ENCODE measurements at places on chromosomes 7 and 10.

GRCh38 chr10:123156078-123156477 lies 1.9 kb downstream of the BUB3 start:
- DNase-seq = no peak

- no peak for DNase-seq
These were observed 77.8 kb upstream of the ATP6V0A4 start for GRCh38 chr7:138875794-138876193.

- DNase-seq = no peak
These were observed 48.1 kb downstream of the DRGX start for GRCh38 chr10:49347827-49348226.

DNA sequence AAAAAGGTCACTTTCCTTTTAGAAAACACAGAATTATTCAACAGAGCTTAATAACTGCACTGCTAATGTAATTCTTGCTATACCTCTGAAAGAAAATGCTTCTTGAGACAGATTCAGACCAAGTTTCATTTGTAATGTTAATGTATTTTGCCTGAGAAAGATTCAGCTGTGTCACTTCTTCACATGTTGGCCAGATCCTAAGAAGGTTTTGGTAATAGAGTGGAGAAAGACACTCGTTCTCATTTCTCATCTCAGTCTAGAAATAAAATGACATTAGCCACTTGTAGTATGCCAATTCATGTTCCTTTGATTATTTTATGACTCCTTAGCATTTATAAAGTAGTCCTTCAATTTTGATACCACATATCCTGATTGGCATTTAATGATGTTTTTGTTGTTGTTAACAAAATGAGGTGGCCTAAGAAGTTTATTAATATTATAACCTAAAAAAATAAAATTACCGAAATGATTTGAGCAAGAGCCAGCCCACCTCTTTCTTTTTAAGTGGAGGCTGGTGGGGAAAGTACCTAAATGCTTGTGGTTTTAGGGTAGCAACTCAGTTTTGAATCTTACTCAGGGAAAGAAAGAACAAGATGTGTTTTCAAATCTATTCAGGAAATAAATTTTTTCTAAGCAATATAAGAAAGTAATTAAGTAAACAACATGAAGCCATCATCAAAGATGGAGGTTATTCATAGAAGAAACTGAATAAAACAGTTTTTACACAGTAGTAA lies 16.4 kb upstream of the ELAPOR2 start:
- no peak for DNase-seq

DNA sequence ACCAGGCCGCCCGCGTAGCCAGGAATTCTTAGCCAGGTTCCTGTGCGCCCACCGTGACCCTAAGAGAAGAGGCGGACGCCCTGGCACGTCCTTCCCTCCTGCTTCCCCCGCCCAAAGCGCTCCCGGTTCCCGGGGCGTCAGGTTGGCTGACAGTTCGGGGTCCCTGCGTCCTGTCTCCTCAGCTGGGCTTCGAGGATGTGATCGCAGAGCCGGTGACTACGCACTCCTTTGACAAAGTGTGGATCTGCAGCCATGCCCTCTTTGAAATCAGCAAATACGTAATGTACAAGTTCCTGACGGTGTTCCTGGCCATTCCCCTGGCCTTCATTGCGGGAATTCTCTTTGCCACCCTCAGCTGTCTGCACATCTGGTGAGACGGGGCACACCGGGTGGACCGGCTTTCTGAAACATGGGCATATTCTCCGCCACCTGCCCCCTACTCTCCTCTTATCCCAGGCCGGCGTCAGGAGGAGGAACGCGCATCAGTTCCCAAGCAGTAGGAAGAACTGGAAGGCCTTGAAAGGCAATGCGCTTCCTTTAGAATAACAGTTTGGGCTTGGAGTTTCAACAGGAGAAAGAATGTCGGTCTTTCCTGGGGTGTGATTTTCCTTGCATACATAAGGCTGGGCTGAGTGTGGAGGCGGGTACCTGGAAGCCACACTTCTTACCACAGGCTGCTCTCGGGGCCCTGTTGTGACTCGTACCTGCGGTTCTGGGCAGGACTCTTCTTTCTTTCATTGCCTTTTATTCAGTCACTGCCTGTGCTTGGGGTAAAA lies 728 bp downstream of the CAV2 start:
- DNase-seq = peak; percentile 42

GRCh38 chr10:5589011-5589660 lies 64.4 kb downstream of the CALML3 start:
- DNase-seq = no peak

DNA sequence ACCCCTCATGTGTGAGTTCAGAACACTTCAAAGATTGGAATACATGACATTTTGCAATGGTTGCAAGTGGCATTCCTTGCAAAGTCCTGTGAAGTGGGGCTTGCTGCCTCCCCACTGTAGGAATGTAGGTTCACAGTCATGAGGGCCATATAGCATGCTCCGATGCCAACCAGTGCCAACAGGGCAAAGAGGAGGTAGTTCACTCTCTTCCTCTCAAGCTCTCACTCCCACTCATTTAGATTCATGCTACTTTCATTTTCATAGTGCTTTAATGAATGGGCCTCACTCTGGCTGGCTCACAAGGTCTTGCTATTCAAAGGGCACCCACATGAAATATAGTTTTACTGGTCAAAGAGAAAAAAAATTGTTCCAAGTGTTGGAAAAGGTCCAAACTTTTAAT lies 169.9 kb upstream of the AOAH start:
- DNase-seq = no peak

DNA sequence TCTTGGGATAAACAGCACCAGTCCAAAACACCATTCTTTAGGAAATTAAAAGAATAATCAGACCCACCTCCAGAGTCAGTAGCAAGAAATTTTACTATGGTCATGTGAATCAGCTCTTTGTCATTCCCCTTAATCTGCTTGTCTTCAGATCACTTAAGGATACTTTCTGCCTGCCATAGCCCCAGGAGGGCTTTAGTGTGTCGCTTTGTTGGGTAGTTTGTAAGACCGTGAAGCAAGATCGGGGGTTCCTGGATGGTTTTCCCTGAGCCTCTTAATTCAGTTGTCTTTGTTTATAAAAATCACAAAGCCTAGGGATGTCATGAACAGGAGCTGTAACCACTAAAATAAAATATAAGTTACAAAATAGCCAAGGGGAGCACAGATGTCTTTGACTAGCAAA lies 223.6 kb downstream of the RELN start:
- DNase-seq = no peak

DNA sequence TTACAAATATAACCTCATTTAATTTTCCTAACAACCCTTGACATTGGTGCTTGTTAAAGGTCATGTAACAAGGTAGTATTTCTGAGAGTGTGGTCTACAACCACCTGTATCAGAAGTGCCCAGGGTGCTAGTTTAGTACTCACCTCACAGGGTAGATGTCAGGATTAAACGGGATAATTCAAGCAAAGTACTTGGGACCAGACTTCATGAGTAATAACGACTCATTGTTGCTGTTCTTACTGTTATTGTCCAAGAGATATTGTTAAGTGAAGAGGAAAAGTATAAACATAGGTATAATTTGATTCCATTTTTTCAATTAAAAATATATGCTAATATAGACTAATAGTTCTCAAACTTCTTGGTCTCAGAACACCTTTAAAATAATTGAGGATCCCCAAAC lies 179.3 kb downstream of the WNT2 start:
- DNase-seq = no peak

GRCh38 chr10:49837051-49837478 lies 74.9 kb upstream of the OGDHL start:
- peak; percentile 57 for DNase-seq

- no peak for DNase-seq
These were observed 34.0 kb downstream of the DKK1 start for GRCh38 chr10:52348037-52348564.

DNA sequence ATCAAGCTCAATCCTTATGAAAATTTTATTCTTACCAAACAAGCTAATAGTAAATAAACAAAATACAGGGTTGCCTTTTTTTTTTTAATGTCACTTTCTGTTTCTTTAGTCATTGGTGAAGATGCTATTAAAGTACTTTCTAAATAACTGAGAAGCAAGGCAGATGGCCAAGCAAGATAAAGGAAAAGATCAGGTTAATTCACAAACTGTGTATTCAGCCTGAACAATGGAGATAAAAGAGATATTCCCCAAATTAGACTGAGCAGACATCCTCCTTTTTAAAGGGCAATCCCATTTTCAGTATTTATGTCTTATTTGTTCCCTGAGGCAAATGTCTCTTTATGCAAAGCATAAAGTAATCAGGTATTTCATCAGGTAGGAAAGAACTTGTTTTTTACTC lies 23.1 kb upstream of the XRCC2 start:
- DNase-seq = no peak

DNA sequence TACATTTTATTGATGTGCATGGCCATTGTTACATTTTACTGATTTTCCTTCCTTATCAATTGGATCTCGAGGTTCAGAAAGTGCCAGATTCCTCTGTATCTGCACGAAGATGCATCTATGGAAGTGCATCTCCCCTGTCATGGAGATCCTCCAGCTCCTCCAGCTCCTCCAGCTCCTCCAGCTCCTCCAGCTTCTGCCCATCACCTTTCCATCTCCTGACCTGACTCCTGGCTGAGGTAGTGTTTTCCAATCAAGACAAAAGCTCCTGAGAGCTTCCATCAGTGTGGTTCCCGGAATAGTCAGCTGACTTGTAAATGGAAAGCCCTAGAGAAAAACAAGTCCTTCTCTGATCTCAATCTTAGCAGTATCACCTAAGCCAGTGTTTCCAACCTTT lies 90.8 kb upstream of the KLF6 start:
- no peak for DNase-seq

GRCh38 chr7:83365746-83366145 lies 203.1 kb upstream of the PCLO start:
- no peak for DNase-seq

DNA sequence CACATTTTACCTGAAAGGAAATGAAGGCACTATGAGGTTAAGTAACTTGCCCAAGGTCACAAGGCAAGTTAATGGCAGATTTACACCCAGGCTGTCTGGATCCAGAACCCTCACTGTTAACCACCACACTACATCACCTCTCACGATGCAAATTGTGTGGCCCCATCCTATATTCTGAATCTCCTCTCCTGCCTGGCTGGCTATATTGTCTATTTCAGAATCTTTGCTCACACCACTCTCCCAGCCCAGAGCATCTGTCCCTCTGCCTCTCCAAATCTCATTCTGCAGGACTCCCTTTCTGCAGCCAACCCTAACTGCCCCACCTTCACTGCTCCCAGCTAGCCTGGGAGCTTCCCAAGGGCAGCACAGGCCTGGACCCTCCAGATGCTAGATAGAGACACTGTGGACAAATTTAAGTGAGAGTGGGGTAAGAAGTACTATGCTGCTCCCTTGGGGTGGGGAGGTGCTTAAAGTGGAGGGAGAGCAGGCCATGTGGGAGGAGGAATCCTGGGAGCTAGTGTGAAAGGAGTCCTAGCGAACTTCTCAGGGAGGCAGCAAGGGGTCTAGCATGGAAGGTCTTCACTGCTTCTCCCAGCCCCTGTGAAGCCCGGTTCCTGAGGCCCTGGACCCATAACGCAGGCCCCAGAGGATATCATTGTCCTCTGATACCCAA lies 786 bp downstream of the CUEDC2 start:
- peak; percentile 35 for DNase-seq

DNA sequence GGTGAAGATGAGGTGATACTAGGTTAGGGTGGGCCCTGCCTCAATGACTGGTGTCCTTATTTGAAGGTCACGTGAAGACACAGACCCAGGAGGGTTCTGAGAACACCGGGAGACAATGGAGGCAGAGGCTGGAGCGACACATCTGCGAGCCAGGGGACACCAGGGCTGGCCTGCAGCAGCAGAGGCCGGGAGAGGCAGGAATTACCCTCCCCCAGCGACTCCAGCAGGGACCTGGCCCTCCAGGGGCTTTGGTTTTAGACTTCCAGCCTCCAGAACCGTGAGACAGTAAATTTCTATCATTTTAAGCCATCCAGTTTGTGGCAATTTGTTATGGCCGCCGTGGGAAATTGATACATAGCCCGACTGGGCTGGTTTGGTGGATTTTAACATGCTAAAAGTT lies 152.2 kb downstream of the DNAJB6 start:
- no peak for DNase-seq

- DNase-seq = no peak
These were observed 201.8 kb downstream of the GLRX3 start for GRCh38 chr10:130337696-130338635.

Data from hepatocyte (in vitro differentiated cells).